NCI-H187 treated with DMSO at 0.1 percent for 48 hours (cell line): ENCODE measurements at places on chromosomes 3 and 15.

DNA sequence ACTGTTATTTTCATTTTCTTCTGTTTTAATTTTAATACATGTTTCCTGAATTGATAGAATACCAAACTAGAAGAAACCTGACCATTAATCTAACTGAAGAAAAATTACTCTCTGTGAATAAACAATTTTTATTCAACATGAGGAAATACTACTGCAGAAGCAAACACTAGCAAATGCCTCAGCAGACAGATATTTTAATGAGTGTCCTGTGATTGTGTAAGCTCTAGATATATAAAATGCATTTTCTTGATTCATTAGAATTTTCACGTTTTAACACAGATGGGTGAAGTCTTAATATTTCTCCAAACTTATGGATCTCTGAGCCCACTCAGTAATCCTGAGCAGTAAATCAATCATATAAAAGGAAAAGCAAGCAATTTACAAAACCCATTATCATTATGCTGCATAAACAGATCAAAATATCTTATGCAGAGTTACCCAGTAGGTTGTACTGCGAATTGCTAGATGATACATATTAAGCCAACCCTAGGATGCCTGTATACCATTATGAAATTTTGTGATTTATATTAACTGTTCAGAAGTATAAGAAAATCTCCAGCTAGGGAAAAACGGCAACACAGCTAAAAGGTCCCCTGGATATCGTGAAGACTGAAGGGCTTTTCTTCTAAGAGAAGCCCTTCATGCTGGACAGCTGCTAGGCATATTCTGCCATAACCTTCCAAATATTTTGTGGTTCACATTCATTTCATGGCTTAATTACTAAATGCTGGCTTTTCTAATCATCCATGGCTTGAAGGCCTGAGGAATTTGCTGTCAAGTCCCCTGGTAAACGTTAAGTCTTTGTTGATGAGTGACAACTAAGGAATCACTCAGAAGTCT lies 157.7 kb upstream of the TGFBR2 start:
- no peak for DNase-seq

- DNase-seq, result no peak
Measured at GRCh38 chr15:59237924-59238331, 31.3 kb downstream of the LDHAL6B start.

DNA sequence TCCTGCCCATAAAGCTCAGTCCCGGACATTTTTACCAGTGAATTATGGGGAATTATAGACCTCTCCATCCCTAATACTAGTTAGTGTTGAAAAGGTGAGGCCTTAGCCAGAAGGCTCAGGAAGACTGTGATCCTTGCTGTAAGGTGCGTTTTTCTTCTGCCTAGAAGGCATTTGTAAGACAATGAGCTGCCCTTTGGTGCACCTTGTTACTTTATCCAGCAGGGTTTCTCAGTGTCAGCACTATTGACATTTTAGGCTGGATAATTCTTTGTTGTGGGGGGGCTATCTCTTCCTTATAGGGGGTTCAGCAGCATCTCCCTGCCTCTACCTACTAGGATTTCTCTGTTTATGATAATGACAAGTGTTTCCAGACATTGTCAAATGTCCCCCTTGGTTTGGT lies 108.1 kb upstream of the ABHD17C start:
- DNase-seq, result no peak

- DNase-seq, result no peak
Measured at GRCh38 chr15:68795298-68795848, 25.3 kb downstream of the ANP32A start.

DNA sequence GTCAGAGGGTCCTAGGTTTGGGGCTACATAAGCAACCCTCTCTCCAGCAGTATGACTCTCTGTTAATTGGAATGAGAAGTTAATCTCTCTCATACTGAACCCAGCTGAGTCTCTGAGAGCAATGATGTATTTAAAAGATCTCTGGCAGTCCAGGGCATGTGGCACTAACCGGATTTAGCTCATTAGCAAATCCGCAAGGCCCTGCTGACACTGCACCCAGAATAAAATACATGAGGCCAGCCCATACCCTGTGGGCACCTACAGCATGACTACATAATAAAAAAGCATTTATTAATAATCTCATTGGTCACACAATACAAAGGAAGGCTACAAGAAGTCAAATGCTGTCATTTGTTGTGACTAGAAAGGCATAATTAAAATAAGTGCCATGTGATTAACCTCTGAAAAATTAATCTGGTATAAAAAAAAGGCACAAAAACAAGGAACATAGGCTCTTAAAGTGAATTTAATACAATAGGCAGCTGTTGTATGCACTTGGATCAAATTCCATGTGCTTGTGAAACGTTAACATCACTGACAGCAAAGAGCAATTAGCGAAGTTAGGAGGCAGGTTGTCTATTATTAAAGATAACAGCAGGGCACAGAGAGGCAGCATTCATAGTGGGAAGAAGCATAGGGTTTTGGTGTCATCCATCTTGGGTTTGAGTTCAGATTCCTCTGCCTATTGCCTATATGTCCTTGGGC lies 381.2 kb downstream of the WDR72 start:
- no peak for DNase-seq

- DNase-seq, result no peak
Measured at GRCh38 chr15:90143166-90143655, 40.9 kb upstream of the IDH2 start.

DNA sequence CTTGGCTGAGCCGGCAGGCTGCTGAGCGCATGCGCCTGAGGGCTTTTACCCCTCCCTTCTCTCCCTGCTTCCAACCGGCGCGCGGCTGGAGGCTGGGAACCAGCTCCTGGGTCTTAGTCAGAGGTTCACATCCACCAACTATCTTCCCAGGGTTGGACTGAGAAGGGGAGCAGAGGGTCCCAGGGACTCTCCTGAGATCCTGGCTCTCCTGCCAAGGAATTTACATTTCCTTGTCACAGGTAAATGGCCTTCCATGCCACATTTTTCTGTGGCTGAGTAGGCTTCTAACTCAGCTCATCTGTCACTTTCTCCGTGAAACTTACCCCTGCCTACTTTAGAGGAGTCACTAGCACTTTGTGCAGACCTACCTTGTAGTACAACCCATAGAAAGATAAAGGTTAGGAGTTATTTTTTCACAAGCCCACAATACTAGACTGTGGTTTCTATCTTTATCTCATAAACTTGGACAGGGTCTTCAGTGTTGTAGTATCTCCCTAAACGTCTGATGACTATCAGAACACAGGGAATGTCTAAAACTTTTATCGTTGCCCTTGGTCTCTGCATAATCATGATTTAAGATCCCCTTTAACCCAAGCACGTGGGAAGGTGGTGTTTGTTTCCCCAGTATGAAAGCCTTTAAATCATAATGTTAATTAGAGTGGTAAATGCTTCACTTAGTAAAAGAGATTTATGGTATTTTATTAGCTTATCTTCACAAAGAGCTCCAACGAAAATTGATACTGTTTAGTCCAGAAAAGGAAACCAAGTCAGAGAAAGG lies 638 bp upstream of the TBC1D5 start:
- no peak for DNase-seq

- no peak for DNase-seq
Measured at GRCh38 chr3:148873270-148873927, 8.3 kb downstream of the CPA3 start.

DNA sequence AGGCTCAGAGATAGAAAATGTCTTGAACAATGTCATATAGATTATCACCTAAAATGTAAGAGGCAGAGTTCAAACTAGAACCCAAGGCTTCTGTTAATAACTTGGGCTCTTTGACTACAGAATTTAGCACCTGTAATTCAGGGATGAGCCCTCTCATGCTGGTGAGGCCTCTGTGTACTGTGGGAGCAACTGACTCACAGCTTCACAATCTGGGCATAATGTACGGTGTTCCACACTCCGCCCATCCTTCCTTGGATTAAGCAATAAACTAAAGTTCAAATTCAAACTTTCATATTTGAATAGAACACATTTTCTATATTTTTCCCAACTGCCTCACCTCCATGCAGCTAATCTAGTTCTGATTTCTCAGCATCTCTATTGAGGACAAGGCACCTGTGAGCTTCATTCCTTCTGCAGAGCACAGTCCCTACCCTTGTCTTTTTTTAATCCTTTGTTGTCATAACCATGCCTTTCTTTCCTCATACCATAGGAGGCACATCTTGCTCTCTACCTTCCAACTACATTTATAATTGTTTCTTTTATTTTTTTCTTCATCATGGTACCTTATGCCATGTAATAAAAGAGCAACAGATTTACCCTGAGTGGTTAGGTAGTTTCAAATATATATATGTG lies 392.1 kb downstream of the NLGN1 start:
- no peak for DNase-seq

- no peak for DNase-seq
Measured at GRCh38 chr15:29887721-29888120, 65.5 kb upstream of the TJP1 start.

GRCh38 chr3:74273091-74273490 lies 341.4 kb downstream of the CNTN3 start:
- no peak for DNase-seq

- DNase-seq, result no peak
Measured at GRCh38 chr15:94887391-94887790, 656.0 kb downstream of the MCTP2 start.

GRCh38 chr15:41566121-41566885 lies 7.3 kb downstream of the TYRO3 start:
- DNase-seq, result no peak

- DNase-seq, result no peak
Measured at GRCh38 chr3:157182879-157183278, 22.9 kb upstream of the CCNL1 start.

GRCh38 chr3:50293079-50293801 lies 1.0 kb upstream of the IFRD2 start:
- DNase-seq, result no peak

DNA sequence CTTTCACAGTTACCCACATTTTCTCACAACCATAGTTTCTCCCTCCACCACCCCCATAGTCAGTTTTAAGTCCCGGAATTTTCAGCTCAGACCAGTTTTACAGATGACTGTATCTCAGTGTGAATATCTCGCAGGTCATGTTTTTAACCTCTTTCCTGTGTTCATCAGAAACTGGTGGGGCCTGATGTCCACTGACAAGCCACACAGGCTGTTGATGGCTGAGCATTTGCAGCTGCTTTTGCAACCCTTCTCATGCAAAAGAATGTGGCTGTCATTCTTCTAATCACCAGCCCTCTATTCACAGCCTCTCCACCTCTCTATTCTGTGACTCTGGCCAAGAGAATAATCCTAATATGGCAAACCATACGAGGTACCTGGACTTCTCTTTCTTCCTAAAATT lies 8.5 kb downstream of the GYG1 start:
- DNase-seq, result no peak

DNA sequence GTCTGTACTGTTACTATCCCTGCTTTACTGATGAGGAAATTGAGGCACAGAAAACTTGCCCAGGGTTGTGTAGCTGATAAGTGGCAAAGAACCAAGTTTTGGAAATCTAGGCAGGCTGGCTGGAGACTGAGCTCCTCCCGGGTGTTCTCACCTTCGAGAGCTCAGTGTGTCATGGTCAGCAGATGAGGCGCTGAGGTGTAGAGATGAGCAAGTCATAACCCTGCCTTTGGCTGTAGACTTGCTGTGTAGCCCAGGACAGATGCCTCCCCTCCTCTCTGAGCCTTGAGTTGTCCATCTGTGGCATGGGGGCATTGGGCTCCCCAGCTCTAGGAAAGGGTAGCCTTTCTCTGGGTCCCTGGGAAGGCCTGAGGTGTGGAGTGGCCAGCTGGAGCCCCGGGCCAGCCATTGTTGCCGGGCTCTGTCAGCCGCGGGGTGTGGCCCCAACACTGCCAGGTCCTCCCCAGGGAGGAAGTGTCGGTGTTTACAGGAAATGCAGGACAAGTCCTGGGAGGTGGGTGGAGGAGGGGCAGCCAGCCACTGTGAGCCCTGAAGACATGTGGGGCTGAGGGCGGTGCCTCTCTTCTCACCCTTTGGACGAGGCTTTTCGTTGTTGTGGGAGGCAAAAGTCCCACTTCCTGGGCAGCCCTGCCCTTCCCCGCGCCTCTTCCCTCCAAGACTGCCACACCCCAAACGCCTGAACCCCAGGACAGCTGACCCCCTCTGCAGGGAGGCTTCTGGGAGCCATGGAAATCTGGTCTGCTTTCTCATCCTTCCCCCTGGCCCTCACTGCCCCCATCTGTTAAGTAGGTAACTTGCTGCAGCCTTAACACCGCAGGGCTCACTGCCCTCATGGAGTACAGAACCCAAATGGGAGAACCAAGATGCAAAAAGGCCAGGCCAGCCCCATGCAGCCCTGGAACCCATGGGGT lies 29.1 kb downstream of the FGD5 start:
- no peak for DNase-seq

GRCh38 chr15:49751191-49751590 lies 130.3 kb downstream of the DTWD1 start:
- no peak for DNase-seq

- peak; percentile 71 for DNase-seq
Measured at GRCh38 chr3:57048052-57048671, 12.3 kb upstream of the SPATA12 start.

DNA sequence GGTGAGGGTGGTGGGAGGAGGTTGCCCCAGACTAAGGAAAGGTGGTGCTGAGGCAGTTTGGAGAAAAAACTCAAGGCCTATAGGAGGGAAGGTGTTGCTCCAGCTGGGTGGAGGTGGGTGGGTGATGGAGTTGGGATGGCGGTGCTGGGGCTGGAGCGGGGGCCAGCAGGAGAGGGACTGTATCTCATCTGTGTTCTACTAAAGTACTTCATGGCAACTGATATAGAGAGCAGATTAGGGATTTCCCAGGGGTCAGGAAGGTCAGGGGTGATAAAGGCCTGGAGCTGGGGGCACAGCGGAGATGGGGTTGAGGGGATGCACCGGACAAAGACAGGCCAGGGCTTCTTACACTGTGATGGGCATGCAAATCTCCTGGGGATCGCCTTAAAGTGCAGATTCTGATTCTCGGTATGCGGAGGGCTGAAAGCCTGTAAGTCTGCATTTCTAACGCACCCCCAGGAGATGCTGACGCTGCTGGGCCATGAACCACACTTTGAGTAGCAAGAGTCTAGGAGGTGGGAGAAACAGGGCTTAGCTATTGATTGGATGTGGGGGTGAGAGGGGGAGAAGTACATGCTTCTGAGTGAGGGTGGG lies 4.2 kb downstream of the KLHL40 start:
- DNase-seq, result no peak

- no peak for DNase-seq
Measured at GRCh38 chr3:15271030-15271429, 61.4 kb downstream of the SH3BP5 start.

DNA sequence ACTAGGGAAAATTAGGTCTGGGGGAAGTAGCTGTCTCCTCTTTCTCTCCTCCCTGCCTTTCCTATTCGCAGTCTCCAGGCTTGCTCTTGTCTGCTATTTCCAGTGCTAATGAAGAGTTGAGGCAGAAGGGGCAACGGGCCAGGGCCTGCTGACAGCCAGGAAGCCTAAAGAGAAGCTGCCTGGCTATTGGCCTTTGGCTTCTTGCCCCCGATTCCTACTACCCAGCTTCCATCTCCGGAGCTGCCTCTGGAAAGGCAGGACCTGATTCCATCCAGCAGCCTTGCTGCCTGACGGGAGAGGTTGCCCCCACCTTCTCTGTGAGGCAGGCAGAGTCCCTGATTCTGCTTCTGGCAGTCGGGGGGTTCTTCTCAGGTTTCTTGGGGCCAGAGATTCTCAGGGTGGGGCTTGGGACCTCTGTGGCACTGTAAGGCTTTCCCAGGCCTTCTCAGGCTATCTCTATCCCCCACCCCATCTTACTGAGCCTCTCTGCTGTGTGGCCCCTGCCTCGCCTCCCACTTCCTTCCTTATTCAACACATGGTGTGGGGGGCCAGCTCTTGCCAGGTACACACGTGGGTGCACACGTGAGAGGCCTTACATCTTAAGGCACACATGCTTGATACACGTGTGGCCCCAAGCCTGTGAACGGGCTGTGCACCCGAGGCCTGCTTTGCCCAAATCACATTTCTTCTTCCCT lies 18.2 kb upstream of the JMJD7 start:
- DNase-seq, result no peak

- no peak for DNase-seq
Measured at GRCh38 chr3:133294253-133294652, 105.6 kb upstream of the BFSP2 start.

- no peak for DNase-seq
Measured at GRCh38 chr3:126439346-126439967, 36.2 kb downstream of the ZXDC start.
